LoVo (cell line): ENCODE measurements at places on chromosomes 1 and 21.

DNA sequence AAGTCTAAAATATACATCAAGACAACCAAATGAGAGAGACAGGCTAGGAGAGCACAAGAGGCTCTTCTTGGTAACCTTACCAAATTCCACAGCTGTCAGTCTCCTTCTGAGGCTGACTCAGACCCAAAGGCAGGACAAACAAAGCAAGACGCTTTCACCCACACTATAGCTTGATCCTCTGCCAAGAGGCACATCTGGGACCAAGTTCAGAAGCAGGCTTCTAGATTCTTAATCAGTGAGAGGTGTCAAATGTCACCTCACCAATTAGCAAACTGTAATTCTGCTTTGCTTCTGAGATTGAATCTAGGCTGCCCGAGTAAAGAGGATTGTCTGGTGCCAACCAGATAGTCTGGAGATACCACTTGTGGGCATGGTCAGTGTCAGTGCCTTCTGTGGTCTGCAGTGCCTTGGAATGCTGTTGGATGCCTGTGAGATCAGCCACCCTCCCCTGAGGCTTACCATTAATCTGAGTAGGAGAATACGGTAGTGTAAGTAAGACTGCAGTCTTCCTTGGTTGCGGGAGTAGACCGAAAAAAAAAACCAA is 151.0 kb downstream of the FMN2 start:
- no peak for DNase-seq

DNA sequence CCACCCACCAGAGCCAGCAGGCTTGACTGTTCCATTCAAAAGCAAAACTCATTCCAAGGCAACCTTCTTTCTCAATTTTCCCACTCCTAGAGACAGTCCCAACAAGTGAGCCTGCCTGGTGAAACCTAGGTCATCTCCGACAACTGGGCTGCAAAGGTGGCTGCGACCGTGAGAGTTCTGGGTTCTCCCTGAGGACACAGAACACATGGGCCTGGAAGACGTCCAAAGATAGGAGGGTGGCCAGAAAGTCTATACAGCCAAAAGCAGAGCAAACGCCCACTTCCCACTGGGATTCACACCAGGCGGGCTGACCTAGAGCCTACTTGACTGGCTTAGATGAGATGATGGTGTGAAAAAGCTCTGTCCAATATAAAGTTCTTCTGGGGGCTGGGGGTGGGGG is 90.2 kb upstream of the GRIK3 start:
- DNase-seq, result no peak

GRCh38 chr1:219340796-219341195 is 167.1 kb downstream of the LYPLAL1 start:
- DNase-seq, result no peak

- peak; percentile 39 for DNase-seq
Observed at GRCh38 chr1:199691540-199691939, 336.0 kb upstream of the NR5A2 start.

DNA sequence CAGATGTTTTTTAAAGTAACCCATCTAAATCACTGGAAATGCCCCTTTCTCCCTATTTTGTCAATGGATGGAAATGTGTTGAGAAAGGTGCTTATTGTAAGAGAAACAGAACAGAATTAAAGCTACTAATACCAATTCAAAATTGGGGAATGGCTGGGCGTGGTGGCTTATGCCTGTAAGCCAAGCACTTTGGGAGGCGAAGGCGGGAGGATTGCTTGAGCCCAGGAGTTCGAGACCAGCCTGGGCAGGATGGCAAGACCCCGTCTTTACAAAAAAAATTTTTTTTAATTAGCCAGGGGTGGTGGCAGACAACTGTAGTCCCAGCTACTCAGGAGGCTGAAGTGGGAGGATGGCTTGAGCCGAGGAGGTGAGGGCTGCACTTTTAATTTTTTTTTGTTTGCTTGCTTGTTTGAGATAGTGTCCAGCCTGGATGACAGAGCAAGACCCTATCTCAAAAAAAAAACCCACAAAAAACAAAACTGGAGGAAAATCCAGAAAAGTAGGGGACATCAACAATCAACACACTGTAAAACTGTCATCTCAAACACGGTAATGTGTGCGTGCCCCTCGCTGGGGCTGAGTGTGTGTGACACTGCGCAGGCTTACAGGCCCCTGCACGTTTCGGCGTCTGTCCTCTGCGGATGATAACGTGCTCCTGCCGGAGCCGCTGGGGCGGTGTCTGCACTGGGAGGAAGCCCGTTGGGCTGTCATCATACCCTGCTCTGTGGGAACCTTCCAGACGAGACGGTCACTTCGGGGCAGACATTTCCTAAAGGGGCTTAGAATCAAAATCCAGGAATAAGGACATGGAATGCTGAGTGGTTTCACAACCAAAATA is 11.6 kb upstream of the POFUT2 start:
- DNase-seq, result no peak

DNA sequence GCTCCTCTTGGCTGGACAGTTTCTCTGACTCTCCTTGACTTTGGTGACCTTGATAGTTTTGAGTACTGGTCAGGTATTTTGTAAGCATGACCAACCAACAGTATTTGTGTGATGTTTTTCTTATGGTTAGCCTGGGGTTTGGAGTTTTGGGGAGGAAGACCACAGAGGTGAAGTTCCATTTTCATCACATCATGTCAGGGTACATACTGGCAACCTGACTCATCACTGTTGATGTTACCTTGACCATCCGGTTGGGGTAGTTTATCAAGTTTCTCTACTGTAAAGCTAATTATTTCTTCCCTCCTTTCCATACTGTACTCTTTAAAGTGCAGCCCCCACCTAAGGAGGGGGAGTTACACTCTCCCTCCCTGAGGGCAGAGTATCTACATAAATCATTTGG is 13.4 kb downstream of the OSCP1 start:
- no peak for DNase-seq
